ENCODE measurements at places on chromosomes 6 and 20.

DNA sequence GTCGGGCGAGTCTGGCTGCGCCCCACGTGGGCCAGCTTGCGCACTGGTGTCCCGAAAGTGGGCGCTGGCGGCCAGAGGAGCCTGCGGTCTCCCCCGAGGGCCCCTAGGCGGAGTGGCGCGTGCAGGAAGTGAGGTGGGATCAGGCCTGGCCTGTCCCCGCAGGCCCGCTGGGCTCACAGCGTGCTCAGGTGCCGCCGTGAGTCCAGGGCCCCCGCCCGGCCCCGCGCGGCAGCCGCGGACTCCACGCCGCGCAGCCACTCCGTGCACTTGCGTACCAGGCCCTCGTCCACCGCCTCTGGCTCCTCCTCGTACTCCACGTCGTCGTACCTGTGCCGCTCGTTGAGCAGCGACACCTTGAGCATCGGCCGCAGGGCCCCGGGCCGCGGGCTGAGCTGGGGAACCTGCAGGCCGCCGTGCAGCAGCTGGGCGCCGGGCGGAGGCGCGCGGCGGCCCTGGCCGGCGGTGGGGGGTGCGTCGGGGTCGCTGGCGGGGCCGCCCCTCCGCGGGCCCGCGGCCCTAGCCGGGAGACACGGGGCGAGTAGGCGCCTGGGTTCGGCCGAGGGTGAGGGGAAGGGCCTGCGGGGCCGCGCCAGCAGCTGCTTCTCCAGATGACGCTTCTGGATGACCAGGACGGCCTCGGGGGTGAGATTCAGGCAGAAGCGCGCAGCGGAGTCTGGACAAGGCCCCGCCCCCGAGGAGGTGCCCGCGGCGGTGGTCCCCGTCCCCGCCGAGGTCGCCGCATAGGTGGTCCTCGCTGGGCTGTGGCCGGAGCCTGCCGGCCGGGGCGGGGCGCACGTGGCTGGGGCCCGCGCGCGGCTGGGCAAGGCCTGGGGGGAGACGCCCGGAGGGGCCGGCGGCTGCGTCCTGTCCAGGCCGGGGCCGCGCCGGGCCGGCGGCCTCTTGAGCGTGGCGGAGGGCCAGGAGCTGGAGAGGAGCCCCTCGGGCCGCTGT lies 835 bp downstream of the PRR18 start:
- DNase-seq = no peak

- no peak for DNase-seq
These were observed 25.0 kb downstream of the TTBK1 start for GRCh38 chr6:43268355-43268700.

- no peak for DNase-seq
These were observed 30.6 kb downstream of the TMEM14B start for GRCh38 chr6:10778230-10778629.

DNA sequence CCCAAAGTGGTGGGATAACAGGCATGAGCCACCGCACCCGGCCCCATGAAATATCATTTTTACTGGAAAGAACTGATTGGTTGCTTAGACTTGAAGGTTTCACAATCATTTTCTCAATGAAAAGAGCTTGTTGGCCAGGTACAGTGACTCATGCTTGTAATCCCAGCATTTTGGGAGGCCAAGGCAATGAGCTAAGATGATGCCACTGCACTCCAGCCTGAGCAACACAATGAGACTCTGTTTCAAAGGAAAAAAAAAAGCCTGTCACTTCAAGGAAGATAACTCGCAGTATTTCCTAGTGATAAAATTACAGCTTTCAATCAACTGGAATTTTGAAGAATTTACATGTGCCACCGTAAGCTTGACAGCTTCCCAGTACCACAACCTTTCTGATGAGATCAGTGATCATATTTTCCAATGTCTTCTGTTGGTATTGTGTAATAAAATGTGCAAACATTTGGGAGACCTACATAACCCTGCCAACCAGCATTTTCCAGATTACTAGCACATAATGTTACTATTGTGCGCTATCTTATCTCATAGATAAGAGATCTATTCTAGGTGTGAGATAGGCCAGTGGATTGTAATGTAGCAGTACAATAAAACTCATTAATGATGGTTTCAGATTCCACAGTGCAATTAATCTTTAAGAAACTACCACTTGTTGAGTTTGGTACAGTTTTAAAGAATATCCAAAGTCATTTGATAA lies 7.2 kb downstream of the PNLDC1 start:
- DNase-seq = no peak

GRCh38 chr6:31004794-31005193 lies 5.5 kb upstream of the MUC22 start:
- DNase-seq = no peak

GRCh38 chr6:14337152-14337551 lies 219.6 kb downstream of the CD83 start:
- DNase-seq = no peak

DNA sequence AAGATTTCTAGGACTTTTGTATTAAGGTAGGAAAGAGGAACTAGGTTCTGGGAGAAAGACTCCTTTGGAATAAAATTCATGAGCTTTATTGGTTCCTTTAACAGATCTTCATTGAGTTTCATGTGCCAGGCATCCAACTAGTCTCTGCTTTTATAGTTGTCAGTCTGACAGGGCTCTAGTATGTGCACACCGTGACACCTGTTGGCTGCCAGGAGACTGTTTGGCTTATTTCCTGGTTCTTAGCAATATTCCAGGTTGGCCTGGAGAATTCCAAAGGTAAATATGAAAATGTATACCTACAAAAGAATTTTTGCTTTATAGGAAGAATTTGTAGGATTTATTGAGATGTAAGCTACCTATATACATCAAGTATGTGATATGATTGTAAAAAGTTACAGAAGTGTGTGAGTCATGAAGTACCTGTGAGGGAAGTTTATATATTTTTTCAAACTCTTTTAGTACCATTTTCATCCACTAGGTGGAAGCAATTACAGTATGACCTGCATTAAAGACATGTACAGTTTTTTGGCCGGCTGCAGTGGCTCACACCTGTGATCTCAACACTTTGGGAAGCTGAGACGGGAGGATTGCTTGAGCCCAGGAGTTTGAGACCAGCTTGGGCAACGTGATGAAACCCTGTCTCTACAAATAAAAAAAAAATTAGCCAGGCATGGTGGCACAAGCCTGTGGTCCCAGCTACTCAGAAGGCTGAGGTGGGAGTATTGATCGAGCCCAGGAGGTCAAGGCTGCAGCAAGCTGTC lies 35.2 kb downstream of the NDUFAF5 start:
- no peak for DNase-seq

DNA sequence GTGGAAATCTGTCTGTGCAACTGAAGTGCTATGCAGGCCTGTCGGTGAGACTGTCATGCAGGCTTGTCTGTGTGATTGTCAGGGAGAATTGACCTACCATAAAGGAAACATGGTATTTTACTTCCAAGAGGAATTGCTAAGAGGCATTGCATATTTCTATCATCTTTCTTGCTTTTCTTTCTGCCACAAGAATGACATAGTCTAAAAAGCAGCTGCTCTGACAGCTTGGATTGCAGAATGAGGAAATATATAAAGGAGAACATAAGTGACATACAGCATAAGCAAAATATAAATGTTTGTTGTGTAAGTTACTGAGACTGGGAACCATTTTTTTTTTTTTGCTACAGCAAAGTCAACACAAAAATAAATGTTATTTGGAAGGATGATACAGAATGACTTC lies 105.1 kb downstream of the MANEA start:
- no peak for DNase-seq

Measured in CD4-positive, alpha-beta T cell treated with Interleukin-15 for 1 hour (primary cell).